Pulmonary artery endothelial cell (primary cell): ENCODE measurements at places on chromosomes 7 and 10. TPM values are rescaled to one million over a fixed set of nuclear protein-coding genes. Genes with fewer than 3 reads are reported as not detected.

Gene C7orf57
- total RNA-seq, result under 0.01 and 0.11 TPM in 2 replicates

DNA sequence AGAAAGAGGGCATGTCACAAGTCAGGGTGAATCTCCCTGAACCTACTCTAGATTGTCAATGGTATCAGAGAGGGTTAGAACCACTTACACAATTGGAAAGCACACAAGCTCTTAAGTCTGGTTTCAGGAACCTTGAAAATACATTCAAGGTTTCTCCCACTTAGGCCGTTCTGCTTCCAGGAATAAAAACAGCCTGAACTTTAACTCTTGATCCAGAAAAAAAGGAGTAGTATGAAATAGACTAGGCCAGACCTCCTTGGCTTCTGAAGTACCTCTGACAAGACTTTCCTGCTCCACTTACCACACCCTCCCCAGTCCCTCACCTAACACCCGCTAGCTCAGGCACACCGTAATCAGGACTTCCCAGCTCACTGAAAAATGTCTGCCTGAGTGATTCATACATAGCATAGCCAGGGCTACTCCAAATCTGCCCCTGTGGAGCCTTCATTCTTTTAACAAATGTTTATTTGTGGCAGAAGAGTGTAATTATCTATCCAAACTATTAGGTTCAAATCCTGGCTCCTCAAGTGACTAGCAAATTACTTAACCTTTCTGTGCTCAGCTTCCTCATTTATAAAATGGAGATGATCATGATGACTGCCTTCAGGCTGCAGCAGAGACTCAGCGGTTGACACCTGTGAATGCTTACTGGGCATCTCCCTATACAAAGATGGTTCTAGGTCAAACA lies 30.3 kb upstream of the IL6 start:
- no peak for DNase-seq

DNA sequence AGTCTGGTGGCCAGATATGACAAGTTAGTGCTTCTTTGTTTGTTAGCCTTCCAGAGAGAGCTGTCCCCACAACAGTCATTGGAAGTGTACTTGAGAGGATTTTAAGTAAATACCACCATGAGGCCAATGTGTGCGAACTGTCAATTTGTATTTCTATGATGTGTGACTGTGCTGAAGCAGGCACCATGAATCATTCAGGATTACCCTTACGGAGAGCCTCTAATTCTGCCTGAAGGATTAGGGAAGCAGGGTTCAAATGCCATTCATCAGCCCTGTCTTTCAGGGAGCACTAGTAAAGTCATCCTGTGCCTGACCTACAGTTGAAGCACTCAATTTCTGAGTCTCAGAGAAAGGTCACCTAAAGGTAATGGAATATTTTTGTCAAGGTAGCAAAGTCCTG lies 109.3 kb downstream of the GATA3 start:
- no peak for DNase-seq

DNA sequence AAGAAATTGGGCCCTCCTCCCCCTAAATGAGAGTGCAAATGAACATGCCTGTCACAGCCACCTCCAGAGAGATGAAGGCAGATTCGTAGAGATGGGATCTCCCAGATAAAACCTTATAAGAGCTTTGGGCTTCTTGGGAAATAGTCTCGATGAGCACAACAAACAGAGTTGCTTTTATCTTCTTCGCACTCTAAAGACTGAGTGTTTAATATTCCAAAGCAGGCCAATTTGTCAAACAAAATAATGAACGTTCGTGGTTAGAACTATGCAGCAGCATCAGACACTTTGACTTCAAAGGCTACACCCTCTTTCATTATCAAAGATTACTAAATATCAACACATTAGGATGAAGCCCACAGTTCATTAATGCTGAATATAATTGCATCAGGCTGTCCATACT lies 256.2 kb downstream of the SKIDA1 start:
- DNase-seq, result no peak

Gene MRC1
- total RNA-seq, result 2.4 and 3.2 TPM in 2 replicates

GRCh38 chr10:105188737-105189462 lies 547.8 kb downstream of the SORCS3 start:
- DNase-seq, result no peak

GRCh38 chr10:87640043-87640442 lies 19.6 kb upstream of the PAPSS2 start:
- no peak for DNase-seq

Gene ACBD7
- total RNA-seq, result 2.6 and 3.1 TPM in 2 replicates

GRCh38 chr10:14456218-14456869 lies 125.6 kb upstream of the FRMD4A start:
- no peak for DNase-seq

Gene HOXA5
- 5.9 and 13.1 TPM in 2 replicates for total RNA-seq

GRCh38 chr10:131638880-131639278 lies 261.9 kb upstream of the PPP2R2D start:
- DNase-seq, result no peak

Gene LRRC4
- total RNA-seq, result 0.40 and 0.99 TPM in 2 replicates

Gene ASIC3
- total RNA-seq, result 0.07 TPM in 2 replicates

DNA sequence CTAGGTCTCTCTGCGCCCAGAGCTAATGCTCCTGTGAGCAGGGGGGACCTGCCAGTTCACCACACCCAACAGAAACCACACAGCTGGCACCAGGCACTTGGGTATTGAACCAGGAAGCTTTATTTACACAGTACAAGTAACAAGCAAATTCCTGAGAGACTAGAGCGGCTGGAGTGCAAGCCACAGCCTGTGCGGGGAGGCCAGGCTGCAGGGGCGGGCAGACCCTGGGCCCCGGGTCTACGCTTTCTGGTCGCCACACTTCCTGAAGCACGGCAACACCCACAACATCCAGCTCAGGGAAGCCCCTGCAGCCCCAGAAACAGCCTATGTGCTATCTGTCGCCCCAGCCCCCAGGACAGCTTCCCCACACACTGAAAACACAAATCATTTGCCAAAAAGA lies 125.0 kb downstream of the FAM53B start:
- DNase-seq, result no peak

Gene PKD2L1
- total RNA-seq, result not detected in 2 replicates

DNA sequence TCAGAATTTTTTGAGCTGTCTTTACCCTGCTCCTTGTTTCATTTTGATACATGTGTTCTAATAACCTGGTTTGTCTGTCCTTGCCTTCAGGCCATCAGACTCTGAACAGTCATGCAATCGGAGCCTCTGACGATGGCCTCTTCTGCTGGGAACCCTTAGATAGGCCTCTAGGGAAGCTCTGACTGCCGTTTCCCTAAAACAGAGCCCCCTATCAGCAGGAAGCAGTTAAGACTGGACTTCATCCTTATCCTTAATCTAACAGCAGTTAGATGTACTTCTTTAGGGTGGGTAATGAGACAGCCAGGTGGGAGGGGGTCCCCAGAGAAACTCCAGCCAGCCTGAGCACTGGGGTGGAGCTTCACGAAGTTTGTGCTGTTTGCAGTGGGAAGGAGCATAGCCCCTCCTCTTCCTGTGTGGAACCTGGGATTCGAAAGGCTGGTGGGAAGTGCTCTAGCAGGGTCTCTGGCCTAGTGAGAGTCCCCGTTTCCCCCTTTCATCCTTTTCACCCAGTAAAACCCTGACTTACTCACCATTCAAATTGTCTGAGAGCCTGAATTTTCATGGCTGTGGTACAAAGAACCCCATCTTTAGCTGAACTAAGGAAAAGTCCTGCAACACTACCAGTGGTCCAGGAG lies 28.4 kb upstream of the SORCS3 start:
- DNase-seq, result no peak

GRCh38 chr10:44911081-44911540 lies at the start of gene TMEM72:
TMEM72 (plus strand) TSS chr10:44911337; CDS start chr10:44911513, 176 bp downstream.
- DNase-seq, result no peak

- DNase-seq, result no peak
Observed at GRCh38 chr7:104955276-104955675, 58.7 kb upstream of the KMT2E start.

GRCh38 chr10:102743078-102743587 lies 615 bp upstream of the WBP1L start:
- DNase-seq, result no peak

DNA sequence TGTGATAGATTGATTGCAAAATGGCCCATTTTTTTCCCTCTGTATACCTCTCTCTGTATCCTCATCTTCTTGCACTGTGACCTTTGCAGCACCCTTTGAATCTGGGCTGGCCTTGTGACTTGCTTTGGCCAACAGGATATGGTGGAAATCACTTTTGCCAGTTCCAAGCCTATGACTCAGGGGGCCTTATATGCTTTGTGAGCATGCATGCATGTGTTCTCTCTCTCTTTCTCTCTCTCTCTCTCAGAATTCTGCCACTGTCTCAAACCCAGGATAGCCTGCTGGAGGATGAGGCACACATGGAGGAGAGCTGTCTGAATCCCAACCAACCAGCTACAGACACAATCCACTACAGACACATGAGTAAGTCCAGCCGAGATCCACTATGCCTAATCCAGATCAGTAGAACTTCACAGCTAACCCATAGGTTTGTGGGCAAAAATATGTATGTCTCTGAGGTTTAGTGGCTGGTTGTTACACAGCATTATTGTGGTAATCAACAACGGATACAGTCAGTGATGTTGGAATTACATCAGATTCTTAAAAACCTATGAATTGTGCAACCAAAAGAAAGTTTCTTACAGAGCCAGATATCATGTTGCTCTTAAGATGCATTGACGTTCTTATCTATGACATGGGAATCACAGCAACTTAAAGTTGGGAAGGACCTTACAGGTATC lies 41.8 kb upstream of the ABCB4 start:
- DNase-seq, result peak; percentile 5
